ENCODE measurements at places on chromosomes 5 and 9. TPM values are rescaled to one million over a fixed set of nuclear protein-coding genes. Genes with fewer than 3 reads are reported as not detected.

Gene BAAT
- 0.20 TPM for total RNA-seq

GRCh38 chr5:149559706-149560105 lies 8.5 kb upstream of the CSNK1A1 start:
- DNase-seq: no peak

DNA sequence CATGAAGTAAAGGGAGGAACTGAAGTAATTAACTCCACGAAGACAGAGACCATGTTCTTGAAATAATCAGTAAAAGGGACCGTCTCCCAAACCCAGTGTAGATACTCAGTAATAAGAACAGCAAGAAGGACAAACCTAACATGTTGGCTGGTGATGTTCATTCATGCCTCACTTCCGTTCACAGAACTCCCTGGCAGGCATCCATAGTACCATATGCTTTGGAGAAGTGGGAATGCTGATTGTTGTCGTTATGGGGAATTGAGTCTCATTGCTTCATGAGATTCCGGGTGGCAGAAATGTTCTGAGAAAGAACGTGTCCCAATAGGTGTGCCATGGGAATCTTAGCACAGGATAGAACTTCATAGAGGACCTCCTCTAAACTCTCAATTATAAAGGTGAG lies 452.3 kb downstream of the ZSWIM6 start:
- no peak for DNase-seq

- no peak for DNase-seq
Measured at GRCh38 chr5:169696621-169697510, 59.8 kb downstream of the DOCK2 start.

- no peak for DNase-seq
Measured at GRCh38 chr5:142521706-142522105, 164.2 kb downstream of the FGF1 start.

Gene ELOVL7
- total RNA-seq: 0.25 TPM

DNA sequence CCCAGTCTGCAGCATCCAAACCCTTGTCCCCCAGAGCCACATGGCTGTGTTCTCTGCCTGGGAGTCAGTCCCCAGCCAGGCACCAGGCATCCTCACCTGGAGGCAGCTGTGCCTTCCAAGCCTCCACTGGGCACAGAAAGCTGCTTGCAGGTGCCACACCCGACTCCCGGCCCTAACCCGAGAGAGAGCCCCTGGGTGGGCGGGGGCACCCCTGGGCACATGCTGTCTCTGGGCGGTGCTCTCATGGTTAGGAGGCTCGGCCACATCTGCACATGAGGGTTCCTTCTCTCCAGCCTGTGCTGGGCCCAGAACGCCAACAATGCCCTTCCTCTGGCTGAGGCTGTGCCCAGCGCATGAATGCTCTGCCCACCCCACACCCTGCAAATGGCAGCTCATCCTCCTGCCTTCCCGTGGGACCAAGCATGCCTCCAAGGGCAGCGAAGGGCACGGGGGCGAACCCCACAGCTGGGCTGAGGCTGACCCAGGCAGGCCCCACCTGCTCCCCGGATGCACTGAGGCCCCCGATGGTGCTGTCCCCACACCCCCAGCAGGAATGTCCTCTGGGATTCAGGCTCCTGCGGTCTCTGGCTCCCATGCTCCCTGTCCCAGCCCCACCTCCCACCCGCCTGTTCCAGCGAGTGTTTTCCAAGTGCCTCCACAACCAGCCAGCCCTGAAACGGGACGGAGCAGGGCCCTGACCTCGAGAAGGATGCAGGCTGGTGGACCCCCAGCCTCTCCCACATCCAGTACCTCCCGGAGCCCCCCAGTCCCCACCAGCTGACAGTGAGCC lies 22.5 kb upstream of the CAMSAP1 start:
- no peak for DNase-seq

Gene KIAA1958
- total RNA-seq: 3.7 TPM

DNA sequence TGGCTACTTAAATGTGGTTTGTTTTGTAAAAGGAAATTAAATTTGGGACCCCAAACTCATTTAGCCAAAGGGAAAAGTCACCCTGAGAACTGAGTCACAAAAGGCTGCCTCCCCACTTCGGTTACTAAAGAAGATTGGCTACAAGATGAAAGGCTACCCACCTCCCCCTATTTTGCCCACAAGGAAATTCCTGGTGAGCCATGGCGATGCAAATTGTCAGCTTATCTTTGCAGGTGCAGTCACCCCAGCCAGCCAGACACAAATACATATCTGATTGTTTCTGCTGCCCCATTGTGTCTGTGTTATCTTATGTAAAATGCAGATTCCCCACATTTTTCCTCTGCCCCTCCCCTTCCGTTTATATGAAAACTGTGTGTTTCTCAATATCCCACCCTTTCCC lies 8.9 kb downstream of the PAEP start:
- DNase-seq: no peak

Gene LECT2
- not detected for total RNA-seq

GRCh38 chr5:10111571-10111970 lies 138.1 kb downstream of the ATPSCKMT start:
- DNase-seq: no peak

DNA sequence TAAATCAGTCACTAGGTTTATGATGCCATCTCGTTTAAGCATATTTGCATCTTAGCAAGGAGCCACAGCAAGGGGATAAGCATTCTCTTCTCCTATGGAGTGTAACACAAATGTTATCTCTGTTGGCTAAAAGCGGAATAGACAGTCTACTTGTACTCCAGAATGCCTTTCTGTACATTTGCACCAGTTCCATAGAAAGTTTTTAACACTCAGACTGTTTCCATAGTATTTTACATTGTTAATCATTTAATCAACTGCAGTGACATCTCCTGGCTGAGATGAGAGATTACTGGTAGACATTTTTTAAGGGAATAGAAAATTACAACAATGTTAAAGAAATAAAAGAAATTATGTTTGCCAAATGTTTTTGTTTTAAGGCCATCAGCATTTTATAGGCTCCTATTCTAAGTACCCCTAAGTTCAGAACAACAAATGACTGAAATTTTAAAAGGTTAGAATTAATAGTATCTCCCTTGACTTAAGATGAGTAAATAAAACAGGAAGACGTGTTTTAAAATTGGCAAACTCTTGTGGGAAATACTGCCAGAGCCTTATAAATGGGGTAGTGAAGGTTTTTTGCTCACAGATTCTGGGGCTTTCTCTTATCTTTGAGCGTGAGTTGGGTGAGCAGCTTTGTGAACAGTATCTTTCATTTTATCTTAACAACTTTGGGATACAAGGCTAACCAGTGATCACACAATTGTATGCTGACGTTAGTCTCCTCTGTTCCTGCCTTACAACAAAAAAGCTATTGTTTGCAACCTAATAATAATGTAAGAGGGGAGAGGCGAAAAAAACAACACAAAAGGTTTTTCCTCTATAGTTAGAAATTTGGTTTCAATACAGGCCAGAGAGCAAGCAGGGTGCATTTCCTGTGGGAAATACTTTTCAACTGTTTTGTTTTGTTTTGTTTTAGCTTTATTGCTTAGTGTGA lies 294.3 kb downstream of the FBXL7 start:
- DNase-seq: no peak

GRCh38 chr5:157911568-157911967 lies 52.6 kb upstream of the CLINT1 start:
- no peak for DNase-seq

- no peak for DNase-seq
Measured at GRCh38 chr5:126988021-126988569, 42.3 kb downstream of the MARCHF3 start.

DNA sequence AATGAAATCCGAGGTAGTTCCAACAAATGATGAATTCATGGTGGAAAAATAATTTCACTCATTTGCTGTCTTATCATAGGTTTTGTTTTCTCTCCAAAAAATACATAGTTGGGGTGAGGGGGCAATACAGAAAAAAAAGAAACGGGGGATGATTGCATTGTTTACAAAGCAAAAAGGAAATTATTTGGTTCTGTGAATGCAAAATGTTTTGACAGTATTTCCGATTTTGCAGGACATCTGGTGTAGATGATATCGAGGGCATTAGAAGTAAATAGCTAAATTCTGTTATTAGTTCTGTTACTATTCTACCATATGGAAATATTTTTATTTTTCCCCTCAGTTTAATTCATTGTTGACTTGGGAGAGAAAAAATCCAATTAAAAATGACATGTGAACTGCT lies 201.7 kb downstream of the MARCHF11 start:
- no peak for DNase-seq

GRCh38 chr5:149809931-149810691 lies 80.0 kb downstream of the PPARGC1B start:
- no peak for DNase-seq

DNA sequence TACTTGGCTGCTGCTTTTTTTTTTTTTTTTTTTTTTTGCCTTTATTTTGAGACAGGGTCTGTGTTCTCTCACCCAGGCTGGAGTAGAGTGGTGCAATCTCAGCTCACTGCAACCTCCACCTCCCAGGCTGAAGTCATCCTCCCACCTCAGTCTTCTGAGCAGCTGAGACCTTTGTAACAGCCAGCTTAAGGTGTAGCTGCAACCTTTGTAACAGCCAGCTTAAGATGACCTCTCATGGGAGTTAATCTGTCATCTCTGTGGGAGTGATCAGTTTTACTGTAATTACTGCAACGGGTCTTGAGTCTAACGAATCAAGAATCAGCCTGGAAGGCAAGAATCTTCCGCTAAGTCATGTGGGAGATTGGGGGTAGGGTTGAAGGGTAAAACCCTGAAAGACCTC lies 31.6 kb upstream of the SNX2 start:
- DNase-seq: no peak

- DNase-seq: no peak
Measured at GRCh38 chr9:1198085-1198484, 147.9 kb downstream of the DMRT2 start.

Gene NR6A1
- total RNA-seq: 2.0 TPM

GRCh38 chr5:107265193-107265592 lies 405.5 kb downstream of the EFNA5 start:
- no peak for DNase-seq

GRCh38 chr5:139443831-139444453 lies 4.6 kb upstream of the DNAJC18 start:
- DNase-seq: no peak

Gene RUFY1
- 22.2 TPM for total RNA-seq

Gene TGFBI
- 24.4 TPM for total RNA-seq

DNA sequence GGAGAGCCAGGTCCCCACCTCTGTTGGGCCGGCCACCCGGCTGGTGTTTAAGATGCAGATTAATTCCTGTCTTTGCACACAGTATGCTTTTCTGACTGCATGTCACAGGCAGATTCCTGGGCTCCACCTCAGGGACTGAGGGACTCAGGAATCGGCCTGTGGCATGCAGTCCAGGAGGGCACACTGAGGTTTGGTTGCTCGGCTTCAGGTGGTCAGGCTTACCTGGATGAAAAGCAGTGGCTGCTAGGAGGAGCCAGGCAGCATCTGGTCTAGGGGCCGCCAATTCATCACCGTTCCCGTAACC lies 1.1 kb downstream of the WDR5 start:
- DNase-seq: no peak

DNA sequence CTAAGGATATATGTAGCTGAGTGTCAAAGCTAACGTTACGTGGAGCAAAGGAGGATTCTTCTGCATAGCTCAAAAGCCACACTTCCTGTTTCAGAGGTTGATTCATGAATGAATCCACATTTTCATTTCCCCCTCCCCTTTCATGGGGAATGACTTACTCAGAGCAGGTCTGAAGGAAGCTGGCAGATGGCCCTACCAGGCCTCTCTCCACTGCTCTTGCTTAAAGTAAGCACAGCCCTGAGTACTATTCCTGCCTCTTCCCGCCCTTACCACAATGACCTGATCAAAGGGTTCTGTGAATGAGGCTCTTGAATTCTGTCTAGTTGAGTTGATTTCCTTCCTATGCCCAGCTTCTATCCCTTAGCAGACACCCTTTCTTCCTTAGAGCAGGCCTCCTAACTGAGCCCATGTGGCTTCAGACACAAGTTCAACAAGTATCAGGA lies 6.3 kb downstream of the IGIP start:
- DNase-seq: no peak

GRCh38 chr5:170145462-170145861 lies 39.8 kb downstream of the FOXI1 start:
- DNase-seq: no peak

Gene EPB41L4A
- total RNA-seq: 7.2 TPM

GRCh38 chr5:36300927-36301540 lies 668 bp downstream of the RANBP3L start:
- DNase-seq: no peak

DNA sequence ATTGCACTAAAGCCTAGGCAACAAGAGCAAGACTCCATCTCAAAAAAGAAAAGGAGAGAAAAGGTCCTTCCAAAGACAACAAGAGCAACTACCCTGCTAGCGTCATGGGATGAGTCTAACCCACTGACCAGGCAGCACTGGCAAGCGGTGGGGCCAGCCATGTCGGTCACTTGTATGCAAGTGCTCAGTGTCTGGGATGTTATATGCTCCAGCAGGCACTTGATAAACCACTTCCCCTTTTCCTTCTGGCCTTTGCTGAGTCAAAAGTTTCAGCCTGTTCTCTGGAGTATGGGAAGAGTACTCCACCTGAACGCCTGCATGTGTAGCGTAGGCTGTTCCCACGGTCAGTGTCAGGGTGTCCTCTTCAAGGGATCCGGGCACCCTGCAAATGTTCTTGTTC lies 9.2 kb upstream of the MXD3 start:
- no peak for DNase-seq

- no peak for DNase-seq
Measured at GRCh38 chr5:115907177-115907576, 55.1 kb upstream of the LVRN start.

- DNase-seq: no peak
Measured at GRCh38 chr9:27184556-27185351, 75.7 kb downstream of the TEK start.
